ENCODE measurements at places on chromosomes 1 and 21.

DNA sequence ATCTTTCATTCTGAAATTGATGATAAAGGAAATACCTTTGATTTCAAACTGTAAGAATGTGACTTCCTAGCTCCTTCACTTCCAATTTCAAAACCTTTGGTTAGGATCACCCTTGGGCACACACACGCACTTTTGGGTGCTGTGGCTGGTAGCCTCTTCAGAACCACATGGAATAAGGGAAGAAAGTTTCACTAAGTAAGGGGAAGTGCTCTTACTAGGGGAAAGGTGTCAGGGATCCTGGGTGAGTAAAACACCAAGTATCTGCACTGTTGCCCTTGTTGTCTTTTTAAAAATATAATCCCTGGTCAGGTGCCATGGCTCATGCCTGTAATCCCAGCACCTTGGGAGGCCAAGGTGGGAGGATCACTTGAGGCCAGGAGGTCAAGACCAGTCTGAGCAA is 132.4 kb downstream of the SDCCAG8 start:
- no peak for DNase-seq

GRCh38 chr1:24948079-24948827 is 18.2 kb upstream of the RUNX3 start:
- DNase-seq = no peak

GRCh38 chr1:82165304-82165703 is 364.6 kb downstream of the ADGRL2 start:
- no peak for DNase-seq

GRCh38 chr1:117622726-117623125 is 16.9 kb downstream of the TENT5C start:
- no peak for DNase-seq

All from activated effector memory CD4-positive, alpha-beta T cell treated with Interleukin-2 at 50 U/mL for 16 hours (primary cell).